ENCODE measurements at places on chromosomes 12 and 14.

GRCh38 chr14:65281991-65282895 lies 130.3 kb upstream of the FUT8 start:
- DNase-seq: peak; percentile 82

DNA sequence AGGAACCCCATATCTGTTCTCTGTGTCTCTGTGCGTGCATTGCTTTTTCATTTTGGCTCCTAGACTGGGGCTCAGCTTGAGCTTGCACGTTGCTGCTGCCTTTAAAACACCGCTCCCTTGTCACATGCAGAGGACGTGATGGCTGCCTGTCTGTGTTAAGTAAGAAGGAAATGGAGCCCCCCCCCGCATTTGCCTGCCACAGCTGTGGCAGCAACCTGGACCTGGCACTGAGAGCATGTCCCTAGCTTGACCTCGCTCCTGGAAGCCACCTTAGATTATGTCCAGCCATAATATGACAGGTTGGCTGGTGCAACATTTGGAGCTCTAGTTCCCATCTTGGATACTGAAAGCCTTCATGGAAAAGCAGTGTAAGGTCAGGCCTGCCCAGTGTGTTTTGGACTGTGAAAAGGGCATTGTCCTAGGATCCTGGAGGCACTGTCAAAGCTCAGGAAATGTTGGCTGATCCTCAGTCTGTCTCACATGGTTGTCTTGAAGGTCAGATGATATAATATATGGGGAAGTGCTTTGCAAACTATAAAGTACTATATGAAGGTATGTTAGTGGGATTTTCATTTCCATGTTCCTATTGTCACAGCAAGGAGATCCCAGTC lies 73.8 kb downstream of the PRKCH start:
- no peak for DNase-seq

DNA sequence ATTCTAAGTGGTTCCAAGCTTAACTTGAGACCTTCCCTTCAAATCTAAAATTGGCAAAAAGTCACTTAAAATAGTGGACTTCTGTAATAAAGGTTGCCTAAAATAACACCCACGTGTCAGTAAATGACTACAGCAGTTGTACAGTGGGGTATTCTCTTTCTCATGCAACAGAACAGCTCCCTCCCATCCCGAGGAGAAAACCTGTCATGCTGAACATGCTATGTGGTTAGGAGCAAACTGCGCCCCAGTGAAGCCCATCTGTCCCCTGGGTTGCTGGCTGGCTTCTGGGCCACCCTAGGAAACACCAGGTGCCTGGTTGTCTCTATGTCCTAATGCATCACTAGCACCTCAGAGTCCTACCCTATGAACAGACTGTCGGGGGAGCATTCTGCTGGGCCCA lies 2.7 kb downstream of the BTBD6 start:
- DNase-seq: no peak

- DNase-seq: no peak
Observed at GRCh38 chr14:52241087-52241793, 26.3 kb upstream of the PTGDR start.

GRCh38 chr14:33210311-33210710 lies 271.6 kb downstream of the NPAS3 start:
- DNase-seq: peak; percentile 26

- DNase-seq: no peak
Observed at GRCh38 chr14:82112210-82112839, 578.7 kb upstream of the SEL1L start.

DNA sequence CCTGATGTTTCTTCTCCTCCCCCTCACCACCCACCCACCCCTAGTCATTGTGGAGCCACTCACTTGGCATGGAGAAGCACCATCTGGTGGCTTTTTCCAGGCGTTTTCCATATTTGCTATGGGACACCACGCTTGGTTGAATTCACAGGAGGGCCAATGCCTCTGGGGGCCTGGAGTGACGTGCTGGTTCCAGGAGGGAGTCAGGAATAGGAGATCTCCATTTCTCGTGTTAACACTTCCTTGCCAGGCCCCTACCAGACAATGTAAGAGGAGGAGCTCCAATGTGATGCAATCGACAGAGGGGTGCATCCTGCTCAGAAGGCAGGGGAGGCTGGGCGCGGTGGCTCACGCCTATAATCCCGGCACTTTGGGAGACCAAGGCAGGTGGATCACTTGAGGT lies 21.6 kb upstream of the TESC start:
- DNase-seq: no peak

Measured in iPS-NIHi11 (cell line).